ENCODE measurements at places on chromosomes 5 and 9.

- DNase-seq: no peak
These were observed 260.2 kb downstream of the ARHGAP26 start for GRCh38 chr5:143030349-143030748.

- no peak for DNase-seq
These were observed 11.0 kb downstream of the CCDC152 start for GRCh38 chr5:42767491-42768105.

- DNase-seq: no peak
These were observed 110.4 kb downstream of the NFIB start for GRCh38 chr9:14203356-14204056.

DNA sequence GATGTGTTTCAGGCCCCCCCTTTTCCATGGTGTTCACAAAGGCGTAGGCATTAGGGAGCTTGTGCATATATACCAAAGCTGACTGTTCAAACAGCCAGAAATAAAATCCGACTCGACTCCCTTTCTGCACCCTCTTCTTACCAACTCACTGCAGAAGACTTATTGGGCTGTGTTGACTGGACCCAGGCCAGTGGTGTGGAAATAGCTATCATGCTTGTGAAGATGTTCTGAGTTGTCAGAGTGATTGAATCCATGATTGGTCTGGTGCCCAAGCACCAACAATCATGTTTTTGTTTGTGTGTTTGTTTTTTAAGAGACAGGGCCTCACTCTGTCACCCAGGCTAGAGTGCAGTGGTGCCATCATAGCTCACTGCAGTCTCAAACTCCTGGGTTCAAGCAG lies 21.6 kb downstream of the TJP2 start:
- no peak for DNase-seq

GRCh38 chr5:143506836-143507552 lies 103.5 kb upstream of the NR3C1 start:
- no peak for DNase-seq
